ENCODE measurements at places on chromosomes 3 and 15.

DNA sequence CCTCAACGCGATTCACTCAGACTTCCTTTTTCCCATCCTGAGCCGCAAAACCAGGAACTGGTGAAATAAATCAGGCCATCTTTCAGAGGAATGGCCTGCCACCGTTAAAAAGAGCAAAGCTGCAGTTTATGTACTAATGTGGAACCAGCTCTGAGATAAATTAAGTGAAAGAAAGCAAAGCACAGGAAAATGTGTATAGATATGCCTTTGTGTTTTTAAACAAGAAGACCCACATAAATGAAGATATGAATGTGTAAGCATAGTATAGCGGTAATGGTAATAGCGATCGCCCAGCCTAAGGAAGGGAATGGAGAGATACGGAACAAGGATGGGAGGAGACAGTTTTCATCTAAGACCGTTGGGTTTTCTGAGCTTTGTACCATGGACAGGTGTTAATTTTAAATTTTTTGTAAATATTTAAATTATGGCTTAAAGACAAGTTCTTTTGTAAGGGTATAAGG is 30.8 kb upstream of the RPN1 start:
- DNase-seq, result no peak

GRCh38 chr3:184176377-184177330 is 2.0 kb downstream of the AP2M1 start:
- no peak for DNase-seq

DNA sequence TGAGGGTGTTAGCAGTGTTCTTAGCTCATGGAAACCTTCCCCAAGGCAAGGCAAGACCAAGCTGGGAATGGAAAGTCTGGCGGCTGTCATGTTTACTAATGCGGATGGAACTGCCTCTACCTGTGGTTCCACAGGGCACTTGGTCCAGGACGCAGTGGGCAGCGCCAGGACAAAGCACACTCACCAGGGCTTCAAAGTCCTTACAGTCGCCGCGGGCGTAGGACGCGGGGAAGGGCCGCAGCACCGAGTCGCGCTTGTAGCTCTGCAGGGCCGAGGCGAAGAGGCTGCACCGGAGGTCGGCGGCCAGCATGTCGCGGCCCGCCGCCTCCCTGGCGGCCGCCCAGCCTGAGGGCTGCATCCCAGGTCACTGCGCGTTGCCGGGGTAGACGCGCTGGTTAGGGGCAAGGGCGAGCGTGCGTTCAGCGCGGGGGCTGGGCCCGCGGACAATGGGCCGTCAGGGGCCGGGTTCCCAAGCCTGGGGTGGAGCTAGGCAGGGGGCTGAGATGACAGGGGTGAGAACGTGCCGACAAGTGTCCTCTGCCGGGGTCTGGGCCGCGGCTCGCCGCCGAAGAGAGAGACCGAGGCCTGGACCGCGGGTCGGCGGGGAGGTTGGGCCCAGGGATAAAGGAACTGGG is 497 bp downstream of the PARP16 start:
- no peak for DNase-seq

DNA sequence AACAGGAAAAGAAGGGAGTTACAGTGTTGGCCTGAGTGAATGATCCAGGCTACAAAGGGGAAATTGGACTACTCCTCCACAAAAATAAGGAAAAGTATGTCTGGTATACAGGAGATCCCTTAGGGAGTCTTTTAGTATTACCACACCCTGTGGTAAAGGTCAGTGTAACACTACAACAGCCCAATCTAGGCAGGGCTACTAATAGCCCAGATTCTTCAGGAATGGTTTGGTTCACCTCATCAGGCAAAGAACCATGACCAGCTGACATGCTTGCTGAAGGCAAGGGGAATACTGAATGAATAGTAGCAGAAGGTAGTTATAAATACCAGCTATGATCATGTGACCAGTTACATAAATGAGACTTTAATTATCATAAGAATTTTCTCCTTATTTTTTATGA is 372.6 kb upstream of the ATP11B start:
- no peak for DNase-seq

DNA sequence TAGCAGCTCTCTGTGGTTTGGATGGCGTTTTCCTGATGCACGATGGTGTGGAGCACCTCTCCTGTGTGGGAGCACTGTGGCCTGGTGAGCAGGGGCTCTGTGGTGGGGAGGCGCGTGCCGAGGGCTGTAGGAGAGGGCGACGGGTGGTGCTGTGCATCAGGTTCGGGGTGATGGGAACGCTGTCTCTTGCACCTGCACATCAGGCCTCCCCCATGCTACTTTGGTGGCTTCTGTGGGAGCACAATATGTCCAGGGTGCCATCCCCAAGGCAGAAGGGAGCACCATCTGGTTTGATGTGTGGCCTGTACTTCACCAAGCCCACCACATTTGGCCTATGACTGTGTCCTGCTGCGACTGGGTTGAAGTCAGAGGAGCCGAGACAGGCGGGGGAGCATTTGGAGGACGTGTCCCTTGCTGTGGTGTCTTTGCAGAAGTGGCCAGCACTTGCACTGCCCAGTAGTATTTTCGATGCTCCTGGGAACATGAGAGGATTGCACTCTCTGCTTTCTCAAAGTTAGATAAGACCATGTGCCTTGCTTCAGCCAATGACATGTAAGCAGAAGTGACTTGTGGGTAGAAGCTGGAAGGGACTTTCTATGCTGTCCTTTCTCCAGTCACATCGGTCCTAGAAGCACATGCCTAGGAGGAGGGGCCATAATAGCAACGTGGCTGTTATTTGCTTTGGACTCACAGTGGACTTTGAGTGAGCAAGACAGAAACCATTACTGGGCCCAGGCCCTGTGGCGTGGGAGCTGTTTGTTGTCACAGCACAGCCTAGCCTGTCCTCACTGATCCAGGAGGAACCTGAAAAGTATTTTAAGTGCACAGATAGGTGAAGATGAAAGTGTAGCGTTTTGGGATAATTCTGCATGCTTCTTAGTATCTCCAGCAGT is 72.1 kb downstream of the APBA2 start:
- DNase-seq, result no peak

DNA sequence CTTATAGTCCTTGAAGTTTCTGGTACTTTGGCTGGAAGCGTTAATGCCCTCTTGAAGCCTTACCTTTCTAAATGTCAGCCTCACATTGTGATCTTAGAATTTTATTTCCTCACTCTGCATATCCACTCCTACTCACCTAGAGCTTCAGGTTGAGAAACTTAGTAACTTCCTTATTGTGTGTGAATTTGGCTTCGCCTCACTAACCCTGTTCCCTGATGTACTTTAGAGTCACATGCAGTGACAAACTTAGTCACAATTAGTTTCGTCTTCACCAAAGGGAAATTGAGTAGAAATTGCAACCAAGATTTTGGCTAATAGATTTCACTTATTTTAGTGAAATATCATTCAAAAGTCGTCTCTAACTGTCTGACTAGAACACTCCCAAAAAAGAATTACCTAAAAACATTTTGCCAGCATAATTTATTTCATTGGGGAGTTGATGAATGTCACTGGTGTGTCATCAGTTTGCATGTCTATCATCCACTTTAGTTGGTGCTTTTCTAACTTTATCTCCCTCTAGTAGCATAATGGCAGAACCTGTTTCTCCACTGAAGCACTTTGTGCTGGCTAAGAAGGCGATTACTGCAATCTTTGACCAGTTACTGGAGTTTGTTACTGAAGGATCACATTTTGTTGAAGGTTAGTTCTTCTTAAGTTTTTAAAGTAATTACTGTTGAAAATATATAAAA is 960 bp downstream of the MFN1 start:
- no peak for DNase-seq

DNA sequence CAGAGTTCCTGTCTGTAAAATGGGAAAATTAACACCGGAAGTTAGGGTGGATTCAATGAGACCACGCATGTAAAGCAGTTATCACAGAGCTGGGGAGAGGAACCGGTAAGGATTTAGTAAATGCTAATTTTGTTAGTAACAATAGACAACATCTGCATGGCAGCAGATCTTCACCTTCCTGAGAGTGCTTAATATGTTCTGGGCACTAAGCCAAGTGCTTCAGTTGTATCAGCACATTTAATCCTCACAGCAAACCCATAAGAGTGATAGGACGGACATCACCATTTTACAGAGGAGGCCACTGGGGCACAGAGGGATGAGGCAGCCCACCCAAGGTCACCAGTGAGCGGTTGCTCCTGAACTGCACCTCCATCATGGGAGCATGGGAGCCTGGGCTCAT is 189.4 kb downstream of the WNT5A start:
- no peak for DNase-seq

- no peak for DNase-seq
Measured at GRCh38 chr3:5162102-5162501, 25.4 kb upstream of the EDEM1 start.

DNA sequence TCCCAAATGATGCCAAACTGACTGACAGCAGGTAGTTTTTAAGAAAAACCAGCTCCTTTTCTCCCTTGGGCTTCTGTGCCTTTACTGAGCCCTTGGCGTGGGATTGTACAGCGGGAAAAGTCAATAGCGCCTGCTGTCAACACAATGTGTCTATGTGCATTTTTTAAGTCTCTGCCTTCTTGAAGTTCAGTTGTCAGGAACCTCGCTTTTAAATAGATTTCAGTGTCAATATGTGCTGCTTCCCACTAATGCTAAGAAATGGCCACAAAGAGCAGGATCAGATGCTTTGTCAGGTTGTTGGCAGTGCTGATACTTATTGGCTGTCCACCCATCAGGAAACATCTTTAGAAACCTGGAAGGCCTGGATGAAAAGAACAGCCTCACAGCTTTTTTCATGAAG is 424.4 kb downstream of the C3orf38 start:
- no peak for DNase-seq

DNA sequence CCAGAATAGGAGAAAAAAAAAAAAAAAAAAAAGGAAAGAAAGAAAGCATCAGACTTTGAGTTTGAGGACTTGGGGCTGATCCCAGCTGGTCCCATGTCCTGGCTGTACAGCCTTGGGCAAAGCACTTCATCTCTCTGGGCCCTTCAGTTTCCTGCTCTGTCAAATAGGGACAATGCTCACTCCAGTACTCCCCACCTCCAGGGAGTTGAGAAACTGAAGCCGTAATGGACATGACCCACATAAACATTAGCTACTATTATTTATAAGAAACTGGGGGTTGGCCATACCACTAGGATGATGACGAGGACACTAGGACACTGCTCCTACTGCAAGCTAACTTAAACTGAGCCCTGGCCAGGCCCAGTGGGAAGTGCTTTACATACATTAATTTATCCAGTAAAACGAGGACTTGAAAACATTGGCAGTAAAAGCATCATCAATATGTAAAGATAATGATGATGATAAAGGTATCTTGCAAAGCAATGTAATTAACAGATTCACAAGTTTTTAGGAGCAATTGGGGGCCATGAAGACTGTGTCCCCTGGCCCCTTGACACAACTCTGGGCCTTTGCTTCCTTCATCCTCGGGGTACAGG is 22.9 kb upstream of the SMAD6 start:
- no peak for DNase-seq

- no peak for DNase-seq
Measured at GRCh38 chr3:10858091-10858490, 42.1 kb downstream of the SLC6A11 start.

DNA sequence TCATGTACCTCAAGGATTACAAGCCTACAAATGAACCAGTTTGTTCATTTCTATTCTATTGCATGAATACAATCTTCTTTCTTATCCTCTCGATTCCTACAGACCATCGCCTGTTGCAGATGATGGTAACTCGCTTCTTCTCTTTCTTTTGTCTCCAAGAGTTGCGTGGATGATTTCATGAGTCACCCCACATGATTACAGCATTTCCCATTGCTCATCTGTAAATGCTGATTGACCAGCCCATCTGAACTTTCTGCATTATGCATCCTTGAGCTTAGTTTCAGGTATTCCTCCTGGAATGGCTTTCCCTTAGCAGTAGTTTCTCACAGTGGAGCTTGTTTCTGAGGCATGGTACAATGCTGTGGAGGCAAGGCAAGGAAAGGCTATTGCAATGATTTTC is 109.6 kb upstream of the TOPAZ1 start:
- DNase-seq, result no peak

DNA sequence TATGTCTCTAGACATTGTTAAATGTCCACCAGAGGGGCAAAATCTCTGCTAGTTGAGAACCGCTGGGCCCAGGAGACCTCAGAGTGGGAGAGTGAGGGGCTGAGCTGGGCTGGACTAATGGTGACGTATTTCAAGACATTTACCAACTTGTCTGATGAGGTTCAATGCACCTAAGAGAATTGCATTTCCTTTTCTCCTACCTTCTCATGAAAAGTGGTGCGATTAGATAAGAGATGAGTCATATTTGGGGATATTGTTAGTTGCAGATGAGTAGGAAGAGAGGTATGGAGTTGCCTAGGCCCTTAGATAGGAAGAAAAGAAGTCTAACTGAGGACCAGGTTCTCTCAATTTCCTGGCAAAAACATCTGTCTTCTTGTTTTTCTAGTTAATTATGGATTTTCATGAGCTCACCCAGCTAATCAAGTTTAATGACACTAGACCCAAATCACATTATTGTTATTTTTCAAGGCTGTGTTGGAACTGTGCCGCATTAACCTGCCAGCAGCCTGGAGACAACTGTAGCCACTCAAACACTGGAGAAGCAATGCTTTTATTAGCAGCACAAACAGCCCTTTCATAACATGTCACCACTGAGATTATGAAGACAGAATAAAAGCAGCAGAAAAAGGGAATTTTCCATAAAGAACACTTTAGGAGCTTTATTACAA is 144.2 kb downstream of the PDCD6IP start:
- peak; percentile 13 for DNase-seq

DNA sequence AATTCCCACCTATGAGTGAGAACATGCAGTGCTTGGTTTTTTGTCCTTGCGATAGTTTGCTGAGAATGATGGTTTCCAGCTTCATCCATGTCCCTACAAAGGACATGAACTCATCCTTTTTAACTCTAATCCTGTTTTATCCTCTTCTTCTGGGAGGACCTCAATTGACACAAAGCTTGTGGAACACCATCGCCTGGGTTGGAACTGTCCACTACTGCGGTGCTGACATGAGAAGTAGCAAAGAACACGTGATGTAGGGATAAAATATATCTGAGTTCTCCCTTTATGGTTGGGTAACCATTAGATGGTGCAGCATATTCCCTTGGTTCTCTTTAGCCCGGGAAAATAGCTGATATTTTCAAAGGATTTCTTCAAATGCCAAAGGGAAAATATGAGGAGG is 105.3 kb upstream of the TOPAZ1 start:
- DNase-seq, result no peak

GRCh38 chr15:88703533-88703932 is 64.7 kb downstream of the ISG20 start:
- no peak for DNase-seq

DNA sequence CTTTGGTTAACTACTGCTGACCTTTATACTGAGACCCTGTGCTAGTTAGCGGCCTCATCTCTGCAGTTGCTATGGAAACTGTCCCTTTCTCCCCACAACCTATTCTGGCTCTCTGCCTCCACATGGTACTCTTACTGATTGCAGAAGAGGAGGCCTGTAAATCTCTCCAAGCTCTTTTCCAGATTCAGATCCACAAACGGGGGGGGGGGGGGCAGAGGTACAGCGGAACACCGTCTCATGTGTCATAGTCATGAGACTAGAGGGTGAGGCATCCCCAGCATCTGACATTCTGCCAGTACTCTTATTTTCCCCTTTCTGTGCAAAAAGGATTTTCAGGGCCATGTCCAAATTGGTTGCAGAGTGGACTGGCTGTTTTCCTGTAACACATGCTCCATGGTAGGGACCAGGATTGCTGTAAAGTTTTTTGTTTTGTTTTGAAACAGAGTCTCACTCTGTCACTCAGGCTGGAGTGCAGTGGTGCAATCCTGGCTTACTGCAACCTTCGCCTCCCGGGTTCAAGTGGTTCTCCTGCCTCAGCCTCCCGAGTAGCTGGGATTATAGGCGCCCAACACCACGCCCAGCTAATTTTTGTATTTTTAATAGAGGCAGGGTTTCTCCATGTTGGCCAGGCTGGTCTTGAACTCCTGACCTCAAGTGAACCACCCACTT is 8.3 kb upstream of the MAP1A start:
- DNase-seq, result no peak

GRCh38 chr3:8709287-8709686 is 24.3 kb upstream of the CAV3 start:
- no peak for DNase-seq

All from keratinocyte (primary cell).